ENCODE measurements at places on chromosomes 16 and 17.

DNA sequence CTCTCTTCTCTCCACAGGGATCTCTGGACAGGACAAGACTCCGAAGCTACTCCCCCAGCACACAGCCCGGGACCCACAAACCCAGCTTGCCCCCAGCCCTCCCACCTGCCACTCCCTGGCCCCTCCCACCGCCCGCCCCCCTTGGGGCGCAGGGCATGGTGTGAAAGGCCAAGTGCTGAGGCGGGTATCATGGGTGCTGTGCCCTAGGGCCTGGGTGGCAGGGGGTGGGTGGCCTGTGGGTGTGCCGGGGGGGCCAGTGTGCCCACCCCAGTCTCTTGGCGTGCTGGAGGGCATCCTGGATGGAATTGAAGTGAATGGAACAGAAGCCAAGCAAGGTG, 11.4 kb downstream of the THRA start:
- DNase-seq, result no peak

DNA sequence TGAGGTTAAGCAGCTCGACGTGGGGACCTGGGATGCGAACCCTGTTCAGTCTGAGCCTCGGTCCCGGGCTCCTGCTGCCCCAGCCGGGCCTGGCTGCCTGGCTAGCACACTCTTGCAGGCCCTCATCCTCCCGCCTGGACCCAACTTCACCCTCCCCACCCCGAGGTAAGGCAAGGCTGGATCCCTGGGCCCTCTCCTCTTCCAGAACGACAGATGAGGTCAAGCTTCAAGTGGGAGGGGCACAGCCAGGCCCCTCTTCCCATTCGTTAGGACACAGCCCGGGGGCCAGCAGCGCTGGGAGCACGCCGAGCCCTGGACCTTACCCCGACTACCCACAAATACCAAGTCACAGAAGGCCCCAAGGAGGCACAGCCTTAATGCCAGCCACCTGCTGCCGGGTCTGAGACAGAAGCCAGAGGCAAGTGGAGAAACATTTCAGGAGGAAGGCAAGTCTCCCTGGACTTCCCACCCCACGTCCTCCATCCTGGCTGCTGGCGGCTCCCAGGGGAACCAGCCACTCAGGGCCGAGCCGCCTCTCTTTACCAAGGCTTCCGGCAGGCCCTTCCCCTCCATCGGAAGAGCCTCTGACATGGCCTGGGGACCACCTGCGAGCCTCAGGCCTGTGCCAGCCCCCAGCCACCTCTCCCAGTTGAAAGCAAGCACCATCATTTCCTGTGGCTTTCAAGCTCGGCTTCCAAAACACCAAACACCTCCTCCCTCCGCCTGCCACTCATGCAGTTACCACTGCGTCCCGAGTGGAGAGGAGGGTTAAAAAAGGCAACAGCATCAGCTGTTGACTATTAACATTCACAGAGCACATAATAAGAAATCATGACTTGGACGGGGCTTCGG, 59.9 kb downstream of the RPH3AL start:
- DNase-seq, result no peak

- no peak for DNase-seq
Observed at GRCh38 chr16:85905110-85906095, 6.4 kb downstream of the IRF8 start.

- no peak for DNase-seq
Observed at GRCh38 chr17:48244121-48244711, 136.7 kb downstream of the SNX11 start.

DNA sequence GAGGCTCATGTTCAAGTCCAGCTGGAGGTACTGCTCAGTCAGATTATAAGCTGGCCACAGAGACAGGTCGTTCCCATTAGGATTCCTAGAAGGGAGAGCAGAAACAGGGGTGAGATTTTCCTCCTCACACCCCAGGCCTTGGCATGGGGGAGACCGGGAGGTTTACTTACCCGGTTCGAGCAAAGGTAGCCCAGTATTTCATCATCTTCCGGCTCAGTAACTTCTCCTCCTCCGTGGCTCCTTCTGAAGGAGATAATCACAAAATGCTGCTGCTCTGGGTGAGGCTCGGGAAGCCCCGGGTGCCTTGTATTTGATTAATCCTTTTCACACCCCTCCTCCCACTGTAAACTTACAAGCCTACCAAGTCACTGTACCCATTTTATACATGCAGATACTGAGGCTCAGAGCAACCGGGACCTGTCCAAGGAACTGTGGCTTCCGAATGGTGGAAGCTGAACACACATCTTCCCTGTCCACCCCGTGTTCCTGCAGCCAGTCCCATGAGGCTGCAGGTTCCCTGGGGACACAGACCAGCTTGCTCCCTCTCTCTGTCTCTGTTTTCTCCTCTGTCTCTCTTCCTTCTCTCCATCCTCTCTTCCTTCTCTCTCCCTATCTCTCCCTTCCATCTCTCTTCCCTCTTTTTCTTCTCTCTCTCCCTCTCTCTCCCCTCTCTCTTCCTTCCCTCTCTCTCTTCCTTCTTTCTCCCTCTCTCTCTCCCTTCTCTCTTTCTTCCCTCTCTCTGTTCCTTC, 13.9 kb upstream of the CES1 start:
- no peak for DNase-seq
